ENCODE measurements at places on chromosomes 5 and 9. TPM values are rescaled to one million over a fixed set of nuclear protein-coding genes. Genes with fewer than 3 reads are reported as not detected.

GRCh38 chr5:39716532-39717028 lies 291.8 kb upstream of the DAB2 start:
- DNase-seq: no peak

- no peak for DNase-seq
These were observed 699.6 kb upstream of the ADAMTS16 start for GRCh38 chr5:4440536-4440935.

Gene IL5
- total RNA-seq: not detected

DNA sequence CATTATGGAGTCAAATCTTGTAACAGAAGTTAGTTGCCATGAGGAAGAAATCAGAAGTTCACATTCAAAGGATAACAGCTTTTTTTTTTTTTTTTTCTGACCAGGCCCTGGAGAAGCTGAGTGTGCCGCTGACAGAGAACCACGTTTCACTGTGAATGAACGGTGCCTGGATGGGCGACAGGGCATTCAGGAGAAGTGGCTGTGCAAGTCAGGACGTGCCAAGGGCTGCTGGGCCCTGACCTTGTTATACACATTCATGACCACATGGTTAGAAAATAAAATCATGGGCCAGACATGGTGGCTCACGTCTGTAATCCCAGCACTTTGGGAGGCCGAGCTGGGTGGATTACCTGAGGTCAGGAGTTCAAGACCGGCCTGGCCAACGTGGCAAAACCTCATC lies 91.6 kb downstream of the ANKH start:
- no peak for DNase-seq

GRCh38 chr5:180093651-180094382 lies 22.3 kb upstream of the RNF130 start:
- DNase-seq: no peak

Gene AMBP
- total RNA-seq: 5.3 TPM

DNA sequence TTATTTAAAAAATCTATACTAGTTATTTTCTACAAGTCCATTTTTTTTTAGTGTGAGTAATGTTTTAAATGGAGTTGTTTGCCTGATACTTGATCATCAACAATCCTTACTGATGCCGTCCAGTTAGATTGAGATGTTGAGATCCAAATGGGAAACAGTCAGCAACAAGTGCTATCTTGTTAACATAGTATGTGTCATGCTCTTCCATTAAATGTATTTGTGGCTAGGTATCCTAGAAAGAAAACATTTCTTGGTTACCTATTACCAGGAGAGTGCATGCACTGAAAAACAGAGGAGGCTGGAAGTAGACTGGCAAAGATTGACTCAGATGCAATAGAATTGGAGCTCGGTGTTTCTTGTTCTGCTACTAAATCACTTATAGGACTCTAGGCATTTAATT lies 123.4 kb upstream of the MAN2A1 start:
- DNase-seq: no peak

GRCh38 chr5:93331241-93331640 lies 249.8 kb downstream of the NR2F1-AS1 start:
- DNase-seq: no peak

GRCh38 chr9:77708064-77708815 lies 60.1 kb upstream of the GNA14 start:
- DNase-seq: no peak

GRCh38 chr5:176770431-176770830 lies 39.9 kb upstream of the UNC5A start:
- no peak for DNase-seq

DNA sequence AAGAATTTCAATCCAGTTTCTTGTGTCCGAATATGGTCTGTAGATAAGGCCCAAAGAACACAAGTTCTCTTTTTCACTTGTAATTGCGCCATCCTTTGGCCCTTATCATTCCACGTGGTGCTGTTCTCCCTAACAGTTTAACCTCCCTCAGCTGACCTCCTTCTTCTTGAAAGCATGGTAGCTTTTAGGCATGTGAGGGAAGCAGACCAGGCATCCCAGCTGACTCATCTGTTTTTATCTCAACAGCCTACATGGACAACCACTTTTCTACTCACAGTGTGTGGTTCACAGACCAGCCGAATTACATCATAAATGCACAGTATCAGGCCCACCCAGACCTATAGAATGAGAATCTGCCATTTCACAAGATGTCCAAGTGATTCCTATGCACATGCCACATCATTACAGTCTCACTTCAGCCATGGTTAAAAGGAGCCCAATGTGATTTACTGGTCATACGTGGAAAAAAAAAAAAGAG lies 26.9 kb upstream of the PLIN2 start:
- no peak for DNase-seq

GRCh38 chr9:95147452-95148207 lies 169.9 kb downstream of the FANCC start:
- DNase-seq: no peak

GRCh38 chr5:152372875-152373274 lies 32.2 kb downstream of the NMUR2 start:
- no peak for DNase-seq

Gene HTR4
- 0.22 TPM for total RNA-seq

- DNase-seq: no peak
These were observed 74.1 kb downstream of the SLC38A9 start for GRCh38 chr5:55638051-55638450.

Gene TRIM14
- 26.3 TPM for total RNA-seq

GRCh38 chr5:142630927-142631539 lies 54.9 kb downstream of the FGF1 start:
- no peak for DNase-seq

- DNase-seq: no peak
These were observed 3.3 kb downstream of the PPIC start for GRCh38 chr5:123033157-123033671.

Gene C5orf46
- total RNA-seq: not detected

Gene PCDHB13
- total RNA-seq: 5.9 TPM

DNA sequence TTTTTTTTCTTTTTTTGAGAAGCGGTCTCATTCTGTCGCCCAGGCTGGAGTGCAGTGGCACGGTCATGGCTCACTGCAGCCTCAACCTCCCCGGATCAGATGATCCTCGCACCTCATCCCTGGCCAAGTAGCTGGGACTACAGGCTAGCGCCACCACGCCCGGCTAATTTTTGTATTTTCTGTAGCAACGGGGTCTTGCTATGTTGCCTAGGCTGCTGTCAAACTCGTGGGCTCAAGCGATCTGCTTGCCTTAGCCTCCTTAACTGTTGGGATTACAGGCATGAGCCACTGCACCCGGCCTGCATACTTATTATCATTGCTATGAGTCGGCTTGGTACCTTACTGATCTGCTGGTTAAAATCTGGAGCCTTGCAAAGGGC lies 790 bp upstream of the IARS1 start:
- peak; percentile 50 for DNase-seq

Gene ALDOB
- total RNA-seq: 11.0 TPM

DNA sequence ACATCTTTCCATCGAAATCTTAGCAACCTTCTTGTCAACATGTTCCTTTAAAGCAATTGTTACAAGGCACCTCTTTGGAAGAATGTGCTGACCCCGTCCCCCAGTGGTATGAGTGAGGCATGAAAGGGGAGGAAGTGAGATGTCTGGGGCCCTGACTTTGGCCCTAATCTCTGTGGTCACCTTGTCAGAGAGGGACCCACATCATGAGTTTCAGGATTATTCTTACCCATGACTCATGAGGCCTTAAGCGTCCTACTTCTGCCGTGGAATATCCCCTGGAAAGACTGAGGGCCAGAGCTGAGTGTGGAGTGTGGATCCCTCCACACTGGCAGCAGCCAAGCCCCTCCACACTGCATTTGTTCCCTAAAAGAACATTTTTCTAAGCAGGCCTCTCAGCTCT lies 81.2 kb downstream of the FSTL4 start:
- no peak for DNase-seq

Gene PLPPR1
- 0.98 TPM for total RNA-seq

Gene TAF11L2
- not detected for total RNA-seq

GRCh38 chr9:131755541-131756198 lies 15.8 kb upstream of the RAPGEF1 start:
- DNase-seq: peak; percentile 88

Gene SH3PXD2B
- 22.8 TPM for total RNA-seq

- no peak for DNase-seq
These were observed 84.9 kb upstream of the ASS1 start for GRCh38 chr9:130359819-130360218.

DNA sequence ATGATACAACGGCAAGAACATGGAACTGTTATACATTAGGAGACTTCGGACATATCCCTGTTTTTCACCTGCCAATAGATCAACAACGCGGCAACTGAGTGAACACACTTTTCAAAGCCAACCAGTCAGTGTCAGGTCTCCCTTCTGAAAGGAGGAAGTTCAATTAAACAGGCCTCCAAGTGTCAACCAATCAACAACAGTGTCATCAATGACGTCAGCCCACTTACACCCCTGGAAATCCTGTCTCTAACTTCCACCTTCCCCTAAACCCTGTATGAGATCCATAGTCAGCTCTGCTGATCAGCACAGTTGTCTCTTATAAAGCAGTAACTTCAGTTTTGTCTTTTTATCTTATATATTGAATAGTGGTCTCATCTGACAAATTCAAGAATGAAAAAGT lies 36.6 kb downstream of the DMRT3 start:
- no peak for DNase-seq

Gene GDA
- 31.4 TPM for total RNA-seq

DNA sequence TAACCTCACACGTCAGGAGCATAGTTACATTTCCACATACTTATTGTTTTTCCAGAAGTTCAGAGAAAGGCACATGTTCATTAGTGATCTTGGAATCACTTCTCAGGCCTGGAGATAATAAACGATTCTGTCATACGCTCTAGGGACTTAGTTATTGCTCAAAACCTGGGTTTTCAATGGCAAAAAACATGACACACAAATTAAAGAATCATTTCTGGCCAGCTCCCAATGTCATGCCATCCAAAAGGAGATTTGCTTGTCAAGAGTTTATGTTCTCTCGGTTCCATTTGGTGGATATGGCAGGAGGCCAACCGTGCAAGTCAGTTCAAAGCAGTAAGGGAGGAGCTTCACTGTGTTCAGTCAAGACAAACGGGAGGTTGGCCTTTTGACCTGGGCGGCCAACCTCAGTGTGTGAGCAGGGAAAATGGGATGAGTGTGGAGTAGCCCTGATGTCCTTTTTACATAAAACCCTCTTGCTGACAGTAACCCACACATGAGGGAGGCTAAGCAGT lies 123.4 kb downstream of the NXNL2 start:
- peak; percentile 46 for DNase-seq

GRCh38 chr5:88816195-88816594 lies 66.8 kb downstream of the MEF2C start:
- no peak for DNase-seq

GRCh38 chr9:36401164-36401740 lies 1.2 kb upstream of the RNF38 start:
- DNase-seq: no peak

Gene MYMK
- total RNA-seq: not detected

Gene DOCK2
- 42.0 TPM for total RNA-seq

DNA sequence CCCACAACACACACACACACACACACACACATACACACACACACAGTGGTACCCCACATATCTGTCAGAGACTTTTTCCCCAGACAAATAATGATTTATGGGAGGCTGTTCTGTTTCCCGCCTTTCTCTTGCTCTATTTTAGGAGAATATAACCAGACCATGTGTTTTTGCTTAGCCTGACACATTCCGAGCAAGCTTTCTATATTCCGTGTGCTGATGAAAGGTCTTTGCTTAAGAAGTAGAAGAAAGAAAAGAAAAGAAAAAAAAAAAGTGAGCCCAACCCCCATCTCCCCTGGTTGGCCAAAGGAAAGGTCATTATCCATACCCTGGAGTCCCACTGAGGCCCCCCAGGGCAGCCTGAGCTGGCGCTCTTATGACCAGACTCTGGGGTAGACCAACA lies 338.6 kb downstream of the SLIT3 start:
- DNase-seq: peak; percentile 42

- DNase-seq: no peak
These were observed 291.0 kb downstream of the NSG2 start for GRCh38 chr5:174336479-174336878.

Gene ZNF883
- 3.0 TPM for total RNA-seq

- DNase-seq: no peak
These were observed 2128.7 kb upstream of the C9orf72 start for GRCh38 chr9:29701971-29702370.

Data from kidney (tissue), 22 donors.